ENCODE measurements at places on chromosomes 13 and 19. TPM values are rescaled to one million over a fixed set of nuclear protein-coding genes. Genes with fewer than 3 reads are reported as not detected.

- DNase-seq, result no peak
These were observed 831 bp upstream of the CBARP start for GRCh38 chr19:1238369-1239303.

DNA sequence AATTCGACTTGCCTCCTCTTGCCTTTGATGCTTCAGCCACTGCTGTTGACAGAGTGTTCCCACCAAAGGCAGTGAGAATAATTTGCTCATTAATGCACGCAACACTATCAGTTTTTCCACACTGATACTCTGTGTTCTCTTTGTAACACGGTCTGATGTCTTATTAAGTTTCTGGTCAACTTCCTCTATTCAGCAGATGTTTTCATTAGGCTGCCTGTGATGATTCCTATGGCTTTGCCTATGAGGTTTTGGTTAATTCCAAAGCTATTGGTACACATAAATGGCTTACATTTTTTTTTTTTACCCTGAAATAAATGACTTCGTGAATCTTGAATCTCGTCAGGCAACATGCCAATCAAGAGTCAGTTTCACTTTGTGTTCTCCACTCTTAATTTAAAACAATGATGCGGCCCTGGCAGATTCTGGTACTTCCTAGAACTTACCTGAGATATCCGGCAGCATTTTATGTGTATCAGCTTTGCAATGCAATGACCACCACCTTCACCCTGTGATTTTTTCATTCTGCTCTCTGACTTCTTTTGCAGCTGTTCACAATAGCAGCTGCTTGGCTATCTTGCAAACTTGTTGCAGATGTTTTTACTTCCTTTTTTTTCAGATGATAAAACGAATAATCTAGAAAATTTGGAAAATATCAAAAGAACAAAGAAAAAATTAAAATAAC lies 27.5 kb upstream of the KL start:
- DNase-seq, result no peak

The PRDX2 gene
- 214 TPM for total RNA-seq

DNA sequence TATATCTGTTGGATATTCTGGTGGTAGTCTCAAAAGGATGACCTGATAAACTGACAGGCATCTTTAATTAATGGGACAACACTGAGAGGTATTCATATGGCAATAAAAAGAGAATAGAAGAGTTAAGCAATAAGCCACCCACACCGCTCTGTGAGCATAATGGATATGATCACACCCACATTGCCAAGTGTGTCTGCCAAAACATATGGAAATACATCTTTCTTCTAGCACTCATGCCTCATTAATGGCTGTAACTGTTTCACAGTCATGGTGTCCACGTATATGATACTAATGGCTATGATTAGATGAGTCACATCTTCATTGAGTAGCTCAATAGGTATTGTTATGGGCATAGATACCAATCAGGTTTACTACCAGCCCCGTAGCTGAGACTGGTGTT lies 13.1 kb downstream of the IGFL3 start:
- DNase-seq, result no peak

DNA sequence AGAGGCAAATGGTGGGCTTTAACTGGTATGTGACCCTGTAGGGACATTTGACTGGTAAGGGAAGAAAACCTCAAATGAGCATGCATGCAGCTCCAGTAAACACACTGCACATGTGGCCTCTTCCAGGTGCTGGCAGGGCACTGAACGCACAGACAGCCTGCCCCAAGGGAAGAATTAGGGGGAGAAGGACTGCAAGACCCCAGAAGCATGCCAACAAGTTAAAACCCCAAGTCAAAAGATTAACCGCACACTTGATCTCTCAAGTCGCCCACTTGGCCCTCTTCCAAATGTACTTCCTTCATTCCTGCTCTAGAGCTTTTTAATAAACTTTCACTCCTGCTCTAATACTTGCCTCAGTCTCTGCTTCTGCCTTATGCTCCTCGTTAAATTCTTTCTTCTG lies 46.9 kb upstream of the SLITRK1 start:
- no peak for DNase-seq

- no peak for DNase-seq
These were observed 18.8 kb downstream of the UBE2L5 start for GRCh38 chr13:30440910-30441703.

DNA sequence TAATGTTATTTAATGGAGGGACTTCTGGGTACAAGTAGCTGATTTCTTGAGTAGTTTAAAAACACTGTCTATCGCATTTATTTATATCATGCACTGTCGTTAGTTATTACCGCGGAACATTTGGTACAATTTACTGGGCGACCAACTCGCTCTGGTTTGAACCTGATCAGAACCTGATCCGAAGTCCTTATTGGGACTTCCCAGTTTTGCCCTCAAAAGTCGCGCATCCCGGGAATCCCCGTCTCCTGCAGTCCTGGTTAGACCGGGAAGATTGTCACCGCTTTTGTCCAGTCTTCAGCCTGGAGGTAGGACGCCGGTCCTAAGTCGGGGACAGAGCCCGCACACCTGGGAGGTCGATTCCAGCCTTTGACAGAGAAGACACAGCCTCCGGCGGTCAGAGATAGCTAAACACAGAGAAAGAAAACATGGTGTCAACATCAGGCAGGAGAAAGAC lies 694 bp downstream of the CLN5 start:
- peak; percentile 42 for DNase-seq

The UHRF1 gene
- 22.0 TPM for total RNA-seq

The ZNF558 gene
- 1.8 TPM for total RNA-seq

GRCh38 chr13:33058776-33059327 lies 42.6 kb downstream of the KL start:
- DNase-seq, result no peak

- peak; percentile 19 for DNase-seq
These were observed 42.7 kb downstream of the UTP14C start for GRCh38 chr13:52067237-52067636.

The INAFM1 gene
- total RNA-seq, result 1.1 TPM

The CACNG6 gene
- 0.84 TPM for total RNA-seq

DNA sequence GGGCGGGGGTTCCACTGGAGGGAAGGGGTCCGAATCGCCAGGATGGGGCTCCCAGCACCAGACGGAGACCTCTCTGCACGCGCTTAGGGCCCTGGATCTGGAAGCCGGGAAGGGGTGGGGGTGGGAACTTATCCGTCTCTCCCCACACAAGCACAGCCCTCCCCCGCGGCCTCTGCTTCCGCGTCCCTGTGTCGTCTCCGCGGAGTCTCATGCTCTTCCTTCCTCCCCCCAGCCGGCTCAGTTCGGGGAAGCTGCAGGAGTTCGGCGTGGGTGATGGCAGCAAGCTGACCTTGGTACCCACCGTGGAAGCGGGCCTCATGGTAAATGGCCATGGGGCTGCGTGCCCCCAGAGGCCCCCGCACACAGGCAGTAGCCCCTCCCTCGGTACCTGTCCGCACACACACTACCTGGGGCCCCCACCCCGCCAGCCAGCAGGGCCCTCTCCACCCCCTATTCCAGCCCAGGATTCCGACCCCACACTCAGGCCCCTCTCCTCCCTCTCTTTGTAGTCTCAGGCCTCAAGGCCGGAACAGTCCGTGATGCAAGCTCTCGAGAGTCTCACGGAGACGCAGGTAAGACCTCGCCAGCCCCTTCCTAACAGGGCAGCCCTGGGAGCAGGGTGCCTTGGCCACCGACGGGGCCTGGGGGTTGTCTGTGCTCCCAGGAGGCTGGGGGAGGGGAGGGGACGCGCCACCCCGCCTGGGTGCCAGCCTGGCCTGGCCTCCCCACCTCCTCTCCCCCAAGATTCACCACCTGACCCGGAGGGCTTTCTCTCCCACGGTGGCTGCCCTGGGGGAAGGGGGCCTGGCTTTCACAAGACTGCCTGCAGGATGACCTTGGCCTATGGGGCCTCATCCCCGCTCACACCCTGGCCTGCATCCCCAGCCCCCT lies 3.2 kb downstream of the MIDN start:
- DNase-seq, result peak; percentile 77

GRCh38 chr13:98761126-98761985 lies 8.9 kb upstream of the SLC15A1 start:
- DNase-seq, result no peak

The NLRP4 gene
- not detected for total RNA-seq

The CYP2A7 gene
- not detected for total RNA-seq

The PRKCG gene
- 0.17 TPM for total RNA-seq

The YJEFN3 gene
- total RNA-seq, result 0.14 TPM

The CGB8 gene
- not detected for total RNA-seq

DNA sequence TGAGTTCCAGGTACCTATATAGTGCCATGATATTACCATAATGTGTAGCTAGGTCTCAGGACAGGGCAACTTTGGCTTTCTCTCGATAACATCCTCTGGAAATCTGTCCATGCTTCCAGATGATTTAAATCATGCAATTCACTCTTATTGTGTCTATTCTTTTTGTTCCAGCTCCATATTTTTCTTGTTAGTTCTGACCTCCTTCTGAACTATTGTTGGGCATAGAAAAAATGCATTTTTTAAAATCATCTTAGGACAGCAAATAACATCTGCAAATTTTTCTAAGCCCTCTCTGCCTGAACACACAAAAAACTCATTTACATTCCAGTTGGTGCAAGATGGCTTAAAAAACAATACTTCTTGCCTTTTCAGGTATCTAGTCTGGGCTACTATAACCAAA lies 1561.0 kb upstream of the MIR17HG start:
- DNase-seq, result no peak

The LRRC63 gene
- total RNA-seq, result 0.09 TPM

DNA sequence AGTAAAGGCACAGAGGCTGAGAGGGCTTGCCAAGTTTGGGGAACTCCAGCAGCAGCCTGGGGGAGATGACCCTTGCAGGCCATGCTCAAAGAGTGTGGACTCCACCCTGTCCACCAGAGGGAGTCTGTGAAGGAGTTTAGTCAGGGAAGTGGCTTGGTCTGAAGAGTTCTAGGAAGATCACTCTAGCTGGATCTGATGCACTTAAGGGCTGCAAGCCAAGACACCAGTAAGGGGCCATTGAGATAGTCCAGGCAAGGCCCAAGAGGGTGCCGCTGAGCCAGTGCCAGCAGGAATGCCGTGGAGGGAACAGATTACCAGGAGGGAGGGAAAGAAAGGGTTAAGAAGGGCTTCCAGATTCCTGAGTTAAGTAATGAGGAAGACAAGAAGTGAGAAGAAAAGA lies 68.7 kb downstream of the ZAR1L start:
- DNase-seq, result peak; percentile 91

The AZU1 gene
- total RNA-seq, result not detected

GRCh38 chr19:10219678-10220077 lies 11.5 kb downstream of the S1PR2 start:
- DNase-seq, result peak; percentile 24

The KLF16 gene
- 9.5 TPM for total RNA-seq

The ZNF491 gene
- total RNA-seq, result 1.5 TPM

DNA sequence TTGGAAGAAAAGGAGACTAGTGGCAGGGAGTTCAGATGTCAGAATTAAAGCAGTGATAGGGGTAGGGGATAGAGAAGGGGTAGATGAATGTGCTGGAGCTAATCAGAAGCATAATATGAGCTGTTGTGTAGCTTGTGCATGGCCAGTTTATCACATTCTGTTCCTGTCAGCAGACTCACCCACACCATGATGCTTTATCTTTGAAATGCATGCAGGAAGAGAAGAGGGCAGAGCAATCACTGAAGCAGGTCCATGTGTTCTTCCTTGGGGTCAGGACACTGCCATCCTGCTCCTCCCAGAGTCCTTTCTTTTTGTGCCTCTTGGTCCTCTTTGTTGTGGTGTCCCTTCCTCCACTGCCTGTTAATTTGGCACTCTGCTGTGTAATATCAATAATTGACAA lies 5.8 kb downstream of the CHAMP1 start:
- DNase-seq, result peak; percentile 7

DNA sequence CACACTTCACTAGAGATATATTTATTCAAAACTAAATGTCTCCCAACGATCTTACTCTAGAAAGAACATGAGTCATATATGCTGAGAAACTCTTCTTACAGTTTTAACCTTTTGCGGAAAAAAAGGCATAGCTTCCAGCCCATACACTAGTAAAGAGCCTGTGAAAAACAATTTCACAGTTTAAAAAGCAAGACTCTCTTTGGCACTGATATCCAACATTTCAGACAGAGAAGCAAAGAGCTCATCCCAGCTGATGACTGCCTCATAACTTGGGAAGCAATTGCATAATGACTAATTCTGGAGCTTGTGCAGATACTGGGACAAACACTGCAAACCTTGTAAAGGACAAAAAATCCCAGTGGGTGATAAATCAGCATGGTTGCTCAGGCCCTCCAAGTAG lies 88.0 kb downstream of the ENOX1 start:
- no peak for DNase-seq

Measured in dermis blood vessel endothelial cell (primary cell).